ENCODE measurements at places on chromosomes 5 and 9.

GRCh38 chr9:128940271-128940921 is 7.0 kb downstream of the DOLK start:
- no peak for DNase-seq

DNA sequence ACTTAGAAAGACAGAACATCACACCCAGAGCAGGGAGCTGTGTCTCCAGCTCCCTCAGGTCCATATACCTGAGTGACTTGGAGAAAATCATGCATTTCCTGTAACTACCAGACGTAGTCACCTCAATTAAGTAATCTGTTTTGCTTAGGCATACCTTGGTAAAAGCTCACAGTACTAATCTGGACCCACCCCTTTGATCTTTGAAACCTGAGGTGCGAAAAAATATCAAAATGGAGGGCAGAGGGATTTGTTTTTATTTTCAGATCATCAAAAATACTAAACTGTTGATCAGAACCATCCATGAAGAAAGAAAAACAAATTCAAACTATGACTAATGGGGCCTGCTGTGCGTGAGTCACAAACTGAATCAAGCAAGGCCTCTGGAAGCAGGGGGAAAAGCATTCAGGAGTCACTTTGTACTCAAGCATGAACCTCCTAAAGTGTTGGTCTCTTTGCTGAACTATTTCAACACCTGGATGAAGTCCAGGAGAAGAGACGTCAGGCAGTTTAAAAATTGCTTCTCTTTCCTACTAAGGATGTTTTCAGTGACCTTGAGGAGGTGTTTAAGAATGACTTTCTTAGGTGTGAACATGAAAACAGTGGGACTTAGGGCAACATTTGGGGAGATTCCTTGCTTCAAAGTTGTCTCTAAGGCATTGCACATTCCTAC is 76.3 kb downstream of the MUSK start:
- no peak for DNase-seq

GRCh38 chr5:144191998-144192397 is 21.3 kb downstream of the KCTD16 start:
- DNase-seq = no peak

GRCh38 chr5:11984196-11984595 is 80.0 kb upstream of the CTNND2 start:
- no peak for DNase-seq

GRCh38 chr5:10564838-10565784 is 1.2 kb downstream of the ANKRD33B start:
- DNase-seq = peak; percentile 2

DNA sequence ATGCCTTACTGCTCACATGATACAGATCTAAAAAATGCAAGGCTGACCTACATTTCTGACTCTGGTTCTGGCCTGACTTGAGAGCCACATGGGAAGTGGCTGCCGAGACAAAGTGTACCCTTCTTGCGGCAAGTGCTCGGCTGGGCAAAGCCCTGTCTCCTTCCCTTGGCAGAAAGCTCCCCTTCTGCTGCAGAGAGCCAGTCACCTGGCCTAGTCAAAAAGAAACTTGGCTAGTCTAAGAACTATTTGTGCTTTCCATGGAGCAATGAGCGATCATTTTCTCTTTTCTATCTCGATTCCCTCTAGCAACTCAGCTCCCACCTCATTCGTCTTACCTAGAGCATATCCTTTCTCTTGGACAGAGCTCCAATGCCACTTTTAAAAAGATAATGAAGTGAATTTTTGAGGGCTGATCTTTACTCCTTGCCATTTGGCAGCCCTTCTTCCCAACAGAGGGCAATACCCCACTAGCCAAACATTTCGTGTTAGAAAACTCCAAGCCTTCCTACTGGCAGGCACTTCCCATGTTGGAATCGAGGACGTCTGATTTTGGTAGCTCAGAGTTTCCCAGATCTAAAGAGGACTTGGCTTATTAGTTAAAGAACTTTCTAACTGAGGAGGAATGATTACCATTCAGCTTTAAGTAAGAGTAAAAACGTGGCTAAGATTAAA is 108.1 kb upstream of the PRRC1 start:
- DNase-seq = no peak

DNA sequence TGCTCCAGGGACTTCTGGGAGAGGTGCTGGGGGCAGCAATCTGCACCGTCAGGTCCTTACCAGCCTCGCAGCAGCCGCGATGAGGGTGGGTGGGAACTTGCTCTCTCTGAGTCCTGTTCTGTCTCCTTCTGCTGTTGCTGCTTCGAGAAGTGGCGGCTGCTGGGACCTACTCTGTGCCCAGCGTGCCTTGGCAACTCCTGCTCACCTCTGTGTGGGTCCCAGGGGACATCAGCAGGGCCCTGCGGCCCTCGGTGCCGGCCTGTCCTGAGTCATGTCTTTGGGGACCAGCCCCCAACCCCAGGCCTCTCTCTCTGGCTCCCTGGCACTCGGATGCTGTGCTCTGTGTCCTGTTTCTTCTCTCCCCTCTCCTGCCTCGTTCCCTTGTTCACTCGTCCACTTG is 49.5 kb downstream of the KCNT1 start:
- DNase-seq = no peak

DNA sequence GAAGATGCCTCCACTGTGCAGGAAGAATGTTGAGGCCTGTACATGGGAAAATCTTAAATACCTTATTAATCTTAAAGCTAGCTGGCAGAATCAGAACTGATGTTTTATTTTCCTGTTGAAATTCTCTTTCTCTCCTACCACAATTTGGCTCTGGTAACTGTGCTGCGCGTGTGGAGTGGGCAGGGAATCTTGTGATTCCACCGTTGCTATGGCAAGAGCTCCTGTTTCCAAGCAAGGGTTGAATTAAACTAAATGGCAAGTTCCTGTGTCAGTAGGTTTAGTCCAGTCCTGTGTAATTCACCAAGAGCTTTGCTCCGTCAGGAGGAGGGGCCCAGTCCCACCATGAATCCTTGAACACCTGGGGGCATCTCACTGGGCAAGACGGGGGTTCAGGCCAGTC is 36.4 kb downstream of the NXNL2 start:
- no peak for DNase-seq

DNA sequence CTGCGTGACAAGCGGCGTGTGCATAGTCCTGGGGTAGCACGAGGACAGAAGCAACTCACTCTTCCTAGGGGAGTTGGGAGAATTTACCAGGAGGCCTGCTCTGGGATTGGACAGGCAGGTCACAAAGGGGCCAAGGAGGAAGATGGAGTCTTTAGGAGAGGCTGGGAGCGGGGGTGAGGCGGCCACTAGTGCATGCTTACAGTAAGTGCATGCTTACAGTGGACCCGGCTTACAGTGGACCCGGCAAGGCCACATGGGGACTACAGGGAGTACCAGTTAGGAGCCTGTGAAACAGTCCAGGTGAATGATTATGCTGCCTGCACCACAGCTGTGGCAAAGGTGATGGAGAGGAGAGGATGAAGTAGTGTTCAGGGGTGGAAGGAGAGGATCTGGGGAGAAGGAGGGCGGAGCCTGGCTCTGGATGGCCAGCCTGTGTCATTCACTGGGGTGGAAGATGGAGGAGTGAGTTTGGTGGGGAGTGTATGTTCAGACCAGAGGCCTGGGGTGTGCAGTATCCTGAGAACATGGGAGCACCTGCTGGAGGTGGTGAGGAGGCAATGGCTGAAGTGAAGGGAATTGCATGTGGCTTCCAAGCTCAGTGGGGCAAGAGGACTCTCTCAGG is 78.7 kb downstream of the CRB2 start:
- DNase-seq = no peak

DNA sequence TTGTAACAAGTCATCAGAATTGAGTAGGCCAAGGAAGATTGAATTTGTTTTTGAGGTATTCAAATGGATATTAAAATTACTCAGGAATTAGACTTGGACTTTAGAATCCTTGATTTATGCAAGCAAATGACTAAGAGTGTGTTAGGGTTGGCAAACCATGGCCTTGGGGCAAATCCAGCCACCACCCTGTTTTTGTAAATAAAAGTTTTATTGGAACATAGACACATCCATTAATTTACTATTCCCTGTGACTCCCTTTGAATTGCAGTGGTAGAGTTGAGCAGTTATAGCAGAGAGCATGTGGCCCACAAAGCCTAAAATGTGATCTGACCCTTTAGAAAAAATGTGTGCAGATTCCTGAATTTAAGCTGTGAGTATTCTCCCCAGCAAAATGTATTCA is 115.6 kb downstream of the WDR70 start:
- no peak for DNase-seq

DNA sequence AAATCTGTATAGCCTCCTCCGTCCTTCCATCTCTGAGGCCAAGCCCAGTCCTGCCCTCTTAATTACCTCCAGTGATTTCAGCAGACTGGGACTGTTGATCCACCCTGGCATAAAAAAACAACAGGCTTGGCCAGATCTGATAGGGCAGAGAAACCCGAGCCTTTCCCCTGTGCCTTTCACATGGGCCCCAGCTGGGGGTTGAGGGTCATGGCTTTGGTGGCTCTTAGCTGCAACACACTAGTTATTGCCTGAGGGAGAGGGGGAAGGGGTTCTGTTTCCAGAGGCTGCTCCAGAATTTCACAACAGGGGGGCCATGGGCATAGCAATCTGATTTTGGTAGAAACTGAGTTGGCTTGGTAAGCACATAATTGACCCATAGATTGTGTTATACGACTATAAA is 21.2 kb upstream of the PANK3 start:
- DNase-seq = no peak

GRCh38 chr9:87888501-87888900 is 5.8 kb downstream of the SPATA31E1 start:
- DNase-seq = no peak

DNA sequence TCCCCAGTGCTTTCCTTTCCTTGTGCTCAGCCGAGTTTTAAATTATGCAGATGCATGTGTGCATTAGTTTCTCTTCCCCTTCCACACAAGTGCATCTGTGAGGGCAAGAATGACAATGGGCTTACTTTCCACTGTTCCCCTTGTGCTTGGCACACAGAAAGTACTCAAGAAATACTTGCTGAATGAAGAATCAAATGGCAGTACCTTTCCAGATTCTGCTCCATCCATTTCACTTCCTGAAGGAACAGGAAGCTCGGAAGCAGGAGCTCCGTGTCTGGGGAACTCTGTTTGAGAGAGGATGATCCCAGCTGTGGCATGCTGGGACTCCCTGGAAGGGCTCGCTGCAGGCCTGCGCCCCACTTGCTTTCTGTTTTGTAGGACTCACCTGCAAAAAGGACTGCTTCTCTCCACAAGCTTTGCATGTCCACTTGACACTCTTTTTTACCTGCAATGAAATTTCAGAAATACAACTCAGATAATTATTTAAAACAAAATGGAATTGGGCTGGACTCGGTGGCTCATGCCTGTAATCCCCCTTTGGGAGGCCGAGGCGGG is 5.5 kb downstream of the MRNIP start:
- DNase-seq = no peak

DNA sequence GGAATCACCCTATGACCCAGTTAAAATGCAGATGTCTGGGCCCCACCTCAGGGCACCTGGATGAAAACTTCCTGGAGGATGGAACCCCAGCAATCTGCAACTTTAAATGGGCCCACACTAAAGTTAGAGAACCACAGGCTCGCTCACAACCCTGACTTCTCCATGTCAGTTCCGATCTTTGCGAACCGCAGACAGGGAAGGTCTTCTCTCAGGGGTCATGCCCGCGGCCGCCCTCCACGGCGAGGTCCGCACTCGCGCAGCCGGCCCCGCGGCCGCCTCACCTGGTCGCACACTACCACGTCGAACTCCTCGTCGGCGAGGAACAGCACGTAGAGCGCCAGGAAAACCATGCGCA is 499 bp downstream of the ALG2 start:
- DNase-seq = no peak

DNA sequence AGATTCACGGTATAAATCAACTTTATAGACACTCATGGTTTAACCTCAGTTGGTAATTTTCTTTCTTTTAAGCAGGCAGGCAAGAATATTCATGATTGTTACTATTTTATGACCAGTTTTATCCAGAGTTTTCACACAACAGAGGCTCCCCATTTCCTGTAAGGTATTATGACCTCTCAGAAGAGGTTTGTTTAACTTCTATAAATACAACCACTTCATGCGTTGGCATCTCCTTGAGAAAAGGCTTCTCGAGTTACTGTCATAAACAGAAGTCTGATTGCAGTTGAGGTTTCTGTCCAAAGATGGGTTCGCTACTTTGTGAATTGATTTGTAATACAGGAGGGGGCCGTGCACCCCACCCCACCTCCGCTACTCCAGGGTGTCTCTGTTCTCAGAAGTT is 55.3 kb downstream of the ENTREP1 start:
- no peak for DNase-seq

GRCh38 chr9:70119786-70120185 is 76.1 kb downstream of the MAMDC2 start:
- no peak for DNase-seq

GRCh38 chr5:7659420-7659819 is 191.5 kb downstream of the CFAP90 start:
- no peak for DNase-seq

GRCh38 chr5:14011089-14012020 is 66.9 kb upstream of the DNAH5 start:
- no peak for DNase-seq

DNA sequence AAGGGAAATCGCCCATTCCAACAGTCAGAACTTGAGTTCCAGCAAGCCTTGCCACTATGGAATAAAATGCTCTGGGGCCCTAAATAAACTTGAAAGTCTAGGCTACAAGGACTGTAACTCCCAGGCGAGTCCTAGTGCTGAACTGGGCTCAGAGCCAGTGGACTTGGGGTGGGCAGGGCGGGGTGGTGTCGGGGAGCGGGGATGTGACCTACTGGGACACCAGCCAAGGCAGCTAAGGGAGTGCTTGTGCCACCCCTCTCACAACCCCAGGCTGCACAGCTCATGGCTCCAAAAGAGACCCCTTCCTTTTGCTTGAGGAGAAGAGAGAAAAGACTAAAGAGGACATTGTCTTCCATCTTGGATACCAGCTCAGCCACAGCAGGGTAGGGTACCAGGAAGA is 61.5 kb downstream of the MEIKIN start:
- no peak for DNase-seq

DNA sequence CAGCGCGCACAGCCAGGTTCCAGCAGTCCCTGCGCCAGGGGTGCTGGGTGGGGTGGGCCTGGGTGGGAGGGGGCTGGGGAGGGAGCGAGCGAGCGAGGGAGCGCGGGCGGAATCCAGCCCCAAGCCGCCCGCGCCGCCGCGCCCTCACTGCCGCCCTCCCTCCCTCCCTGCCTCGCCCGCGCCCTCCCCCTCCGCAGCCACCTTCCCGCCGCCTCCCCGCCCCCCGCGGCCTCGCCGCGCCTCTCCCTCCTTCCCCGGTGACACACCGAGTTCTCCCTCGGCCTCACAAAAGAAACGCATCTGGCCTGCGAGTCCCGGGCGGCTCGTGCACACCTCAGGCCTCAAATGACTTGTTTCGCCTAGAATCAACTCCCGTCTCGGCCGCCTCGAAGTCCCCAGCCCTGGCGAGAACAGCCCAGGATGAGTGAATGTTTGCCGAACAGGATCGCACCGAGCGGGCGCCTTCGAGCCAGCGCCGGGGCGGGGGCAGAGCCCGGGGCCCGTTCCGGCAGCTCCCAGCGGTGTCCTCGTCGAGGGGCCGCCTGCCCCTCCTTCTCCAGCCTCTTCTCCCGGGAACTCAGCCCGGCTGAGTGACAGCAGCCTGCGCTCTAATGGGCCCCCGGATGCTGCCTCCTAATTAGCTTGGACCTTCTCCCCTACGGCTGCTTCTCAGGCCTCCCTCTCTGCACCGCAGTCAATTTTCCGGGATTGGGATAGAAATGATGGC is 371 bp upstream of the PITX1 start:
- DNase-seq = no peak

All from naive thymus-derived CD4-positive, alpha-beta T cell (primary cell).